Hypothalamus (tissue), 51 donors: ENCODE measurements at places on chromosomes 1 and 21.

DNA sequence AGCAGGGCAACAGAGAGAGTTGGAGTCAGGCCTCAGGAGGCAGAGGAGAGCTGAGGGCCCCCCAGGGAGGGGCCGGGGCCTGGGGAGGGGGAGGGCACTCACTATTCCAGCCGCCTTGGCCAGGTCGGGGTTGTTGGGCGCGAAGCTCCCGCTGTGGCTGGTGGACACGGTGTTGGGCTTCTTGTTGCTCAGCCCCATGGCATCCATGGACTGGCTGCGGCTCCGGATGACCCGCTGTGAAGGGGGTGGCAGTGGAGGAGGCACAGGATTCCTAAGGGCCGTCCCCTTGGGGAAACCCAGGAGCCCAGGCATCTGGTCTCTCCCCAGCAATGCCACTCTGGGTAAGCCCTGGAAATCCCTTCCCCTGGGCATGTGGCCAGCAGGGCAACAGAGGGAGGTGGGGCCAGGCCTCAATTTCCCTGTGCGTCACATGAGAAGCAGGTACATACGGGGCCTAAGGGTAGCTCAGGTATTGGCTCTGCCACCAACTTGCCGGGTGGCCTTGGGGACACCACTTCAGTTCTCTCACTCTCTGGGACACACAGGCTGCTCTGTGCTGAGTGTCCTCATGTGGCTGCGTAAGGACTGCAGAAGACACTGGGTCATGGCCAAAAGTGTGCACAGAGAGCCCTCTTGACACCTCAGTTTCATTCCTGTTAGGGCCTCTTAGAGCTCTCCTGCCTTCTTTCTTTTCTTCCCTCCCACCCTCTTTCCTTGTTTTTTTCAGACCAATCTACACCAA lies 63.0 kb downstream of the RAP1GAP start:
- DNase-seq: no peak

- no peak for DNase-seq
These were observed 72.7 kb upstream of the NBPF4 start for GRCh38 chr1:108316545-108316944.

DNA sequence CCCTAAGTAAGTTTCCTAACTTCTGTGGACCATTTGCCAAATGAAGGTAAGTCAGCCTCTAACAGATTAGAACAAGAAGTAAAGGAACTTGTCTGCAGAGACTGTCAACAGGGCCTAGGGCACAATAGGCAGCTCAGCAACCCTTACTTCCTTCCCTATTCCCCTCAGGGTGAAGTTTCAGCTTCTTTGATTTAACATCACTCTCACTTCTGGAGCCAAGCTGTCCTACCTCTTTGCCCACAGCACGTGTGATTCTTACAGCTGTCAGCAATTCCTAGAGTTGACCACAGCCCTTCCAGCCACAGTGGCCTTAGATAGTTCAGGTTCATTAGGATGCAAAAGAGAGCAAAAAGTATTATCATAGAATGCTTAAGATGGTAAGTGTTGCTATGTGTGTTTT lies 7.6 kb upstream of the EIF4G3 start:
- DNase-seq: no peak

GRCh38 chr1:191905781-191906180 lies 252.5 kb upstream of the RGS18 start:
- DNase-seq: no peak

DNA sequence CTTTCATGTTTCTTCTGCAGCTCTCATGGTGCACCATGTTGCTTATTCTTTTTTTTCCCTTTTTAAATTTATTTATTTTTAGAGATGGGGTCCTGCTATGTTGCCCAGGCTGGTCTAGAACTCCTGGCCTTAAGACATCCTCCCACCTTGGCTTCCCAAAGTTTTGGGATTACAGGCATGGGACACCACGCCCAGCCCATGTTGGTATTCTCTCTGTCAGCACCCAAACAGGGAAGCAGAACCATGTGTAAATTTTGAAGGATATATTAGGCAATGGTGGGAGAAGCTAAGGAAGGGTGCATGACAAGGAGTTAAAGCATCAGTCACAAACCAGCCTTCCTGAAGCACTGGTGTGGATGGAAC lies 39.6 kb upstream of the ENAH start:
- no peak for DNase-seq

DNA sequence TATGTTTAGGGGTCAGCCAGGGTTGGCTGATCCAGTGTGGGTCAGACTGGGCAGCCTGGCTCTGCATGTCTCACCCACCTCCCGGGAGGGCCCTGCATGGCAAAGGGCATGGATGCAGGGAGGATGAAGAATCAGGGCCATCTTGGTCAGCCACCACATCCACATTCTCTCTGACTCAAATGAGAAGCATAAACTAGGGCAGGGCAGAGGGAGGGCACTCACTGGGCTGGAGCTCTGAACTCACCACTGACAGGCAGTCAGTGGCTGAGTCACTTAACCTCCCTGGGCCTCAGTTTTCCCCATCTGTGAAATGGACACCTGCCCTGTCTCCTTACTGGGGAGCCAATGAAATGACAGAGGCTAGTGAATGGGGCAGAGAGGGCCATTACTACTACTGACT lies 4.3 kb upstream of the CELA2A start:
- DNase-seq: no peak
